Left forelimb (tissue), 1 donor: ENCODE measurements at places on chromosomes 7 and 10.

GRCh38 chr7:97005183-97006054 lies at the start of gene DLX6:
Gene DLX6 (plus strand): TSS chr7:97005553. CDS start chr7:97005978, 425 bp downstream.
- no peak for DNase-seq

DNA sequence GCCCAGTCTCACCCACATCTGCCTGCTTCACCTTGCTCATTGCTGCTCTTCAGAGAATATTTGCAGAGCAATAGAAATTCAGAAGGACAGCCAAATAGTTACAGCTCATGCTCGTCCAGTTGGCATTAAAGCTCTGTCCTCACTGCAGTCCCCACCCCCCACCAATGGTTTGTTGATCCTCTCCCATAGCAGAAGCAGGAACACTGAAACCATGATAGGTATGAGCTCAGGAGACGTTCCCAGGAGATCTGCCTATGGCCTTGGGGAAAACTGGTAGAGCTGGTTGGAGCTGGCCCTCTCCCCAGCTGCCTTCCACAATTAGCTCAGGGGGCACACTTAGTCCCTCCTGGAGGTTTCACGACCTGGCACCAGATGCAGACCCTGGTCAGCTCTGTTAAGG lies 68.6 kb upstream of the KMT2C start:
- DNase-seq: no peak

DNA sequence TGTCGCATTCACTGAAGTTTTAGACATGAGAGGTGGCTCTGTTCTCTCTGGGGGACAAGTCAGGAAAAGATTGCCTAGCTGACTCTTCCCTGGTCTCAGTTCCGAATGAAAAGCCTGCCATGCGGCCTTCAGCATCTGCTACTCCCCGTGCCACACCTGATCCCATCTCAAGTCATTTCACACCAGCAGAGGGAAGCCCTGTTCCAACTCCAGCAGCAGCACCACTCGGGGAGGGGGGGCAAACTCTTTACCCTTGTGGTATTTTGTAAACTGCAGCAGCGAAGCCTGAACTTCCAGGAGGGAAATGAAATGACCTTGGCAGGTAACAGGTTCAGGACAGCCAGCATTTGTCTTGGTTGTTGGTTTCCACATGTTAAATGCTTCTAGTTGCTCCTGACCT lies 13.8 kb downstream of the LRRC4 start:
- no peak for DNase-seq

DNA sequence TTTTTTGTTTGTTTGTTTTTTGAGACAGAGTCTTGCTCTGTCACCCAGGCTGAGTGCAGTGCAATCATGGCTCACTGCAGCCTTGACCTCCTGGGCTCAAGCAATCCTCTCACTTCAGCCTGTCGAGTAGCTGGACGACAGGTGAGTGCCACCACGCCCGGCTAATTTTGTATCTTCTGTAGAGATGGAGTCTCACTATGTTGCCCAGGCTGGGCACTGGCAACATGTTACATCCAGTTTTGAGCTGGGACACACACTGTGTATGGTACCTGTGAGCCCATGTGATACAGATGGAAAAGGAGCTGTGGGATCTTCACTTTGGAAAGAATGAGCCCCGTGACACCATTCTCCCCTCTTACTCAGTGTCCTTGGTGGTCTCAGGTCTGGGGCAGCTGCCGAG lies 40.4 kb upstream of the PODXL start:
- no peak for DNase-seq

GRCh38 chr7:90383861-90384260 lies 19.4 kb upstream of the CLDN12 start:
- DNase-seq: no peak

DNA sequence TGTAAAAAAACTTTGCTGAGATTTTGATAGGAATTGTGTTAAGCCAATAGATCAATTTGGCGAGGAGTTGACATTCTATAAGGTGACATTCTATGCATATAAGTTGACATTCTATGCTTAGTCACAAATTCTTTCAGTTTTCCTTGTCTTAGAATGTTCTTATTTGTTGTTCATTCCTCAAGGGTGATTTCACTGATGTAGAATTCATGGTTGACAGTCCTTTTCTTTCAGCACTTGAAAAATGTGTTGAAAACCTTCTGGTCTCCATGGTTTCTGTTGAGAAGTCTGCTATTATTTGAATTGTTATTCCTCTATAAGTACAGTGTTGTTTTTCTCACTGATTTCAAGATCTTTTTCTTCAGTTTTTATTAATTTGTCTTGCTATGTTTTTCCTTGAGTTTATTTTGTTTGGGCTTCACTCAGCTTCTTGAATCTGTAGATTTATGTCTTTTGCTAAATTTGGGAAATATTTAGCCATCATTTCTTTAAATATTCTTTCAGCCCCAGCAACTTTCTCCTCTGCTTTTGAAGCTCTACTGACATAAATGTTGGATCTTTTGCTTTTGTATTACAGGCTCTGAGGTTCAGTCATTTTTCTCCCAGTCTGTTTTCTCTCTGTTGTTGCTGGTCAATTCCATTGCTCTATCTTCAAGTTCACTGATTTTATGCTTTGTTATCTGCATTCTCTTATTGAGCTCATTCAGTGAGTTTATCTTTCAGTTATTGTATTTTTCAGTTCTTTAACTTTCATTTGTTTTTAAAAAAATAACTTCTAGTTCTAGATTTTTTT lies 154.9 kb downstream of the SDK1 start:
- DNase-seq: no peak

GRCh38 chr10:110497438-110498086 lies at the start of gene DUSP5:
Gene DUSP5 (plus strand): TSS chr10:110497907. CDS start chr10:110498122, 215 bp downstream.
- peak; percentile 96 for DNase-seq

- peak; percentile 55 for DNase-seq
Measured at GRCh38 chr10:79391231-79392019, 44.2 kb downstream of the PPIF start.

- no peak for DNase-seq
Measured at GRCh38 chr7:50491943-50492342, 41.8 kb upstream of the FIGNL1 start.

GRCh38 chr7:5766321-5766761 lies 15.1 kb downstream of the RNF216 start:
- DNase-seq: no peak

- DNase-seq: no peak
Measured at GRCh38 chr10:34670081-34670480, 145.0 kb downstream of the PARD3 start.

DNA sequence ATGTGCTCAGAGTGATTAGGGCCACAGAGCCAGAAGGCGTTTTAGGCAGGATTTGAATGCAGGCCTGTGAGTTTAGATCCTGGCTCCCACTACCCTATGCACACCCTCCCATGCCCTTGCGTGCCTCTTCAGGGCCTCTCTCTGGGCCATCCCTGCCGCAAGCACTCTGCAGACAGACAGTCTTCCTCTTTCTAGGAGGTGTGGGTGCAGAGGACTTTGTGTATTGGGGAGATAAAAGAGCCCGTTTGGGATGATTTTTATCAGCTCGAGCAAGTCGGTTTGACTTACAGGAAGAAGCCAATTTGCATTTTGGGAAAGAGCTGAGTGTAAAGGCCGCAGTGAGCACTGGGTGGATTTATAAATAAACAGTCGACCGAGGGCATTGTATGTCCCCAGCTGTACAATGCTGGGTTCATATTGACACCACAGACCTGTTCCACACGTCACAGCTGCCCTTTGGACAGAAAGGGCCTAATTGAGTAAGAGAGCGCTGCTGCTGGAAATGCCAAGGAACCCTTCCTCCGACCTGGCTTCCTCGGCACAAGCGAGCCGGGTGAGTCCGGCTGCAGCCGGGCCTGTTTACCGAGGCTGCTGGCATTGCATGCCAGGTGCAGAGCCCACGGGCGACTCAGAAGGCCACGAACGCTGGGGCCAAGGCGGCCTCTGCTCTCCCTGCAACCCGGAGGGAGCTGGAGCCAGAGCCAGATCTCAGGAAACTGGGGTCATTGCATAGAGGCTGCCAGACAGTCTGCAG lies 25.1 kb downstream of the ZMIZ1 start:
- no peak for DNase-seq

- DNase-seq: no peak
Measured at GRCh38 chr10:114682121-114682520, 24.0 kb upstream of the ABLIM1 start.

GRCh38 chr7:108559253-108559652 lies 10.3 kb downstream of the THAP5 start:
- DNase-seq: no peak

DNA sequence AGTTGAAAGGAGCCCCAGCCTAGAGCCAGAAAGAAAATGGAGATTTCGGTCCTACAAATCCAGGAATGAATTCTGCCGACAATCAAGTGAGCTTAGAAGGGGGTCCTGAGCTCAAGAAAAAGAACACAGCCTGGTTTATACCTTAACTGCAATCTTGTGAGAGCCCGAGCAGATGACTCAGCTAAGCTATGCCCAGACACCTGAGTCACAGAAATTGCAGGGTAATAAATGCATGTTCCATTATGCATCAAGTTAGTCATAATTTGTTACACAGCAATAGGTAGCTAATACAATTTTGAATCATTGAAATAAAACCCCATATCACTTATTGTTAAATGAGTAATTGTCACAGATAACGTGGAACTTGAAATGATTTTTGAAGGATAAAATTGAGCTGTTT lies 111.8 kb upstream of the FOXP2 start:
- DNase-seq: no peak

- no peak for DNase-seq
Measured at GRCh38 chr10:22894714-22895113, 33.1 kb upstream of the ARMC3 start.

DNA sequence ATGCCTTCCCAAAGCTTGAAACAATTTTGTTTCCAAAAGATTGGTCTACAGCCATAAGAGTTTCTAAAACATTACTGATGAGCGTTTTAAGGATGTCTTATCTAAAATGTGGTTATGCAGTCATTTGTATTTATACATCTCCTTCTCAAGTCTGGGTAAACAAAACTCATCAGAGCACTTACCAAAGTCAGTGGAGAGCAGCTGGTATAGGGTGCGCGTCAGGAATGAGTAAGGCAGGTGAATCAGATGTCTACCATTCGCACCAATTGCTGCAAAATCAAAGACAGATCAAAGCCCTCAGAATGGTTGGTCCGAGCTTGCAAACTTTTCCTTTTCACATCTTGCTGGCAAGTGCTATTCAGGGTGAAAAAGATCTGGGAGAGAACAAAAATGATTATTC lies 65.6 kb upstream of the FAM171A1 start:
- no peak for DNase-seq

DNA sequence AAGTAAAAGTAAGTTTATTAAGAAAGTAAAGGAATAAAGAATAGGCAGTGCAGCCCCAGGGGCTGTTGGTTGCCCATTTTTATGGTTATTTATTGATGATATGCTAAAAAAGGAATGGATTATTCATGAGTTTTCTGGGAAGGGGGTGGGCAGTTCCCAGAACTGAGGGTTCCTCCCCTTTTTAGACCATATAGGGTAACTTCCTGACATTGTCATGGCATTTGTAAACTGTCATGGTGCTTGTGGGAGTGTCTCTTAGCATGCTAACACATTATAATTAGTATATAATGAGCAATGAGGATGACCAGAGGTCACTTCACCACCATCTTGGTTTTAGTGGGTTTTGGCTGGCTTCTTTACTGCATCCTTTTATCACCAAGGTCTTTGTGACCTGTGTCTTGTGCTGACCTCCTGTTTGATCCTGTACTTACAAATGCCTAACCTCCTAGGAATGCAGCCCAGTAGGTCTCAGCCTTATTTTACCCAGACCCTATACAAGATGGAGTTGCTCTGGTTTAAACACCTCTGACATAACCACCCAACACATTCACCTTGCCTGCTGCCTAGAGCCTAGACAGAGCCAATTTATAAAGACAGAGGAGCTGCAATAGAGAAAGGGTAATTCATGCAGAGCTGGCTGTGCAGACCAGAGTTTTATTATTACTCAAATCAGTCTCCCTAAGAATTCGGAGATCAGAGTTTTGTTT lies 10.9 kb upstream of the ERCC6 start:
- no peak for DNase-seq

GRCh38 chr7:93601363-93601762 lies 26.8 kb upstream of the CALCR start:
- DNase-seq: no peak

- no peak for DNase-seq
Measured at GRCh38 chr7:71905821-71906220, 506.3 kb downstream of the CALN1 start.

GRCh38 chr7:1992554-1992953 lies 240.2 kb downstream of the MAD1L1 start:
- DNase-seq: no peak

- DNase-seq: no peak
Measured at GRCh38 chr10:110076559-110077318, 69.0 kb downstream of the ADD3 start.

DNA sequence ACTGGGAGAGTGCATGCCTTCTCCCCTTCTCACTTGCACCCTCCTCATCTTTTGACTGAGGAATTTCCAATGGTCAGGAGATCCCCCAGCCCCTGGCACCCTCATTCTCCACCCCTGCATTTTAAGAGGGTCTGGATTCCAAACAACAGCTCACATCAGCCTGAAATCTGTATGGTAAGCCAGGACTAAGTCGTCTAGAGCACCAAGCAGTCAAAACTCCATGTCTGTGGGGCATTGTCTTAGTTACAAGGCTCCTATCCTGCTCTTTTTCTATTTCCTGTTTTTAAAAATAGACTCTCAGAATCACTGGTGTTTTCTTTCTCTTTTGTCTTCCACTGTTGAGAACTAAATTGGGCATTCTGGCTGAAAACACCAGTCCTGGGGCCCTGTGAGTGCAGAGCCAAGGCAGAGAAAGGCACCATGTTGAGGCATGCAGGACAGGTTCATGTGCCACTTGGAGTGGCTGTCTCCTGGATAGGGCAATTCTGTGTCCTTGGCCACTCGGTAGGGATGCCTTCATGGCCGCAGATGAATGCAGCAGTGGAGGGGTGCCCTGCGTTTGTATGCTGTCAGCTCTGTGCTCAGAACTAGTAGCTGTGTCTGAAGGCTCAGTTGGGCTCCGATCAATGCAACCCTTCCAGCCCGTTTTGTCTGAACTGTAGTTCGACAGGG lies 216.6 kb upstream of the YAE1 start:
- DNase-seq: no peak

DNA sequence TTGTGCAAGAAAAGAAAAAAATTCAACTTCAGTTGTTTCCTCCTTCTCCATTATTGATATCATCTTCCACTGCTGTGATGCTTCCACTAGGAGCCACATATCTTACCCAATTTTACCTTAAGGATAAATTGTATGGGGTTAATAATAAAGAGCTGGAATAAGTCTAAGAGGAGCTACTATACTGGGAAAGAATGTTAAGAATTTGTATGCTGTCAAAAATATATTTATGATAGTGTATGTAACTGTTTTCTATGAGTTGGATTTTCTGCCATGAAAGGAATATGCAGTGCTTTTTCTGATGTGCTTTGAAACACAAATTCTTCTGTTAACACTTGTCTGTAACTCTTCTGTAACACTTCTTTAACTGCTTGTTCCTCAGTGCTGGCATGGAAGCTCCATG lies 219.1 kb downstream of the VTI1A start:
- no peak for DNase-seq

DNA sequence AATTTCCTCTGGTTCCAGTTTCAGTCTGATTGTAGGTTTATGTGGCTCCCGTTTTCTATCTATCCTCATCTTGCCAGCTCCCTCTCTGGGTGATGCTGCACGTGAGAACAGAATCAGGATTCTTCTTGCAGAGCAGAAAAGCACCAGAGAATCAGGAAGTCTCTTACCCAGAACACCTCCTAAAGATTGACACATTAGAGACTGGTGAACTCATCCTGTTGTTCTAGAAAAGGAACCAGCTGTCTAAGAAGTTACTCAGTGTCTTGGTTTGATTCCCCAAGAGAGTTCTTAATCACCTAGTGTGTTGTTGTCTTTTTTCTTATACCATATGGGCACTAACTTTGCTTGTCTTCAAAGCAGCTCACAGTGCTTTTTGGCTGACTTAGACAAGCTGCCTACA lies 152.4 kb downstream of the DGKI start:
- DNase-seq: no peak
